GM23248 (cell line): ENCODE measurements at places on chromosomes 3 and 15.

- no peak for DNase-seq
These were observed 658.4 kb upstream of the NECTIN3 start for GRCh38 chr3:110413266-110413665.

DNA sequence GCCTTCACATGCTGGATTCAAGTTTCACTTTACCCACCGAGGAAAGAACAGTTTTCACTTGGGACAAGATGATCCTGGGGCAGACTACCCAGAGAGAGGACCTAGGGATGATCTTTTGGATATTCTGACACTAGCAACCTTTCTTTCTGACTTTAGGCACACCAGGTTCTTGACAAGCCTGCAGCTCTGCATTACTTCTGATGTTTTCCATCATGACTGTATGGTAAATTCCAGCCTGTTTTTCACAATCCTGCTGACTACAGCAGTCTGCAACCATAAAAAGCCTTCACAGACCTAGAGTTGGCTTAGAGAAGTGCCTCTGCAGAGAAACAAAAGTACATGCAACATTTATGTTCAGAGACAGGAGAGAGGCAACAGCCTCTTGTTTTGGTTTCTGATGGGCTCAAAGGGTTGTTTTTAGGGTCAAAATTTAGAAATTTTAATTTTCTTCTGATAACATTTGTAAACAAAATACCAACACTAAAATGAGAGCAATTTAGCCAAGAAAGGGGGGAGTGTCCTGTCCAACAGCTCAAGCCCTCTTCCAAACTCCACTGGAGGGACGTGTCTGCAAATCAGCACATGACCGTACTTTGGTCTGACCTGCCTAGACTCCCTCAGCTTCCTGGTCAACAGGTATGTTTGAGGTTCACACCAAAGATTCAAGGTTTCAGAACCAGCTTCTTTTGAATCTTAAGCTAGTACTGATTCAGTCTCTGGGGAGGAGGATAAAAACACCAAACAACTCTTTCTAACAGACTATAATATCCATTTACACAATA lies 799 bp downstream of the ABI3BP start:
- DNase-seq = peak; percentile 77

DNA sequence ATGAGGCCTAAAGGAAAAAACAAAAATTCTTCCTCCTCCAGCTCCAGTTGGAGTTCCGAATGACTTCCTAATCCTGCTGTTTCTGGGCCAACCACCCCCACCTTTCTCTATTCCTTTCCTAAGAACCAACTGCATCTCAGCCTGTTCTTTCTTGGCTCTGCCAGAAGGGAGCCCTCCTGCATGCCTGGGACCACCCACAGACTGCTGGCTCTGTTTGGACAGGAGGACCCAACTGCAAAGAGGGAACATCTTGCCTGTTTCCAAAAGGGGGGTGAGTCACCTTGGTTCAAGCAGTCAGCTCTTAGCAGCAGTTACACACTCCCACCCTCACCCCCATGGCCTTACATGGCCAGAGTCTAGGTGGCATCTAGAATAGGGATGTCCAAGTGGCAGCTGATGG lies 116.0 kb upstream of the PRICKLE2 start:
- peak; percentile 51 for DNase-seq

DNA sequence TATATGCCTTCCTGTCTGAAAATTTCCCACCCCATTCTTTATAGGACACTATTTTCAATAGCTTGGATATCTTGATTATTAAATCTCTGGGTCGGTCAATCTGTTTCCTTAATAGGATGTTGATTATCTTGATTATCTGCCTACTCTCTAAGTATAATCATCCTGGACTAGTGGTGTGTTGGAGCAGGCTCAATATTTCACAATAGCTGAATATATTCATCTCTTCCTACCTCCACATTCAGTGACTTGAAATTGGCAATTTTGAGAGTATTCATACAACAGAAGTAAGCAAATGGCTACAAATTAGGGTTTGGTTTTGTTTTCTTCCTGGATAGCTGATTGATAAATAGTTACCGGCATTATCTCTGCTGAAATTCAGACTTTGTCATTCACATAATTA lies 1162.6 kb downstream of the ROBO1 start:
- DNase-seq = peak; percentile 13

DNA sequence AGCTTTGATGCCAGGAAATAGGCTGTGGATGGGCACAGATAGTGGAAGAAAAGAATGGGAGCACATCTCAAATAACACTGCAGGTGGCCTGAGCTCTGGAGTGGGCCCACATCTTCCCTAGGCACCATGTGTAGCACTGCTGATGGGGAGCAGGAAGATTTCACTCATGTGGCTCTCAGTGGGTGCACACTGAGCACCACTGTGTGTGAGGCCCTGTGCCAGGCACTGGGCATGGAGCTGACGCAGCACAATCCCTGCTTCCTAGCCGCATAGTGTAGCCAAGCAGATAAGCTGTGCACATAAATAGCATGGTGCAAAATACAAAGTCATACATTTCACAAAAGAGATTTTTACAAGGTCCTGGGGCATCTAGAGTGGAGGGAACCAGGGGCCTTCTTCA lies 101.6 kb downstream of the MOBP start:
- no peak for DNase-seq

- no peak for DNase-seq
These were observed 141.0 kb upstream of the ARHGEF26 start for GRCh38 chr3:153980252-153980590.

DNA sequence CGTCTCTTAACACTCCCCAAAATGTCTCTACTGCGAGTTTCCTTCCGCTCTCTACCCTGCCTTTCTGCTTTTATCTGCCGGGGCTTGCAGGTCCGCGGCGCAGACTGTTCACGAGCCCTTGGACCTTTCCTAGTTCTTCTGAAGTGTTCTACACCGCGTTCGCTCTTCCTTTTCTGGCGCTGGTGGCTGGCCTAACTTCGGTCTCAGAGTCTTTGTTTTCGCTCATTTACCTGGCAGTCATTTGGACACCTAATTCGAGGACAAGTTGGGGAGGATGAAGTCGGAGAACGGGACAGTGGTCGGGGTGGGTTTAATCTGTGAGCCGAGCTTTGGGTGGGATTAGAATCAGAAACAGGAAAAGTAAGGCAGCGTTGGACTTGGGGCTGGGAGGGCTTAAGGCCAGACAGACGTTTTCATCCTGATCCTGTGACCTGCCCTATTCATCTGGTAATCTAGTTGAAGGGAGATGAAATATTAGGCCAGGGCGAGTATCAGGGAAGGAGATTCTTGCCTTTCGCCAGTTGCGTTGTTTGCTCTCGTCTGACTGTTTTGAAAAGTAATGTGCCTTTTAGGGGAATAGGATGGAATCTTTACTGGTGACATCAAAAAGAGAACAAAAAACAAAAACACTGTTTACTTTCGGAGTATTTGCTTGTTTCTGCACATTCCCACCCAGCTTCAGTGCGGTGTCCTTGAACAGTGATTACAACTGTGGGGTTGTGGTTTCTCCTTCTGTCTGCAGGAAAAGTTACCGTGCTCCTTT lies 1.8 kb downstream of the DIPK2A start:
- DNase-seq = peak; percentile 45

DNA sequence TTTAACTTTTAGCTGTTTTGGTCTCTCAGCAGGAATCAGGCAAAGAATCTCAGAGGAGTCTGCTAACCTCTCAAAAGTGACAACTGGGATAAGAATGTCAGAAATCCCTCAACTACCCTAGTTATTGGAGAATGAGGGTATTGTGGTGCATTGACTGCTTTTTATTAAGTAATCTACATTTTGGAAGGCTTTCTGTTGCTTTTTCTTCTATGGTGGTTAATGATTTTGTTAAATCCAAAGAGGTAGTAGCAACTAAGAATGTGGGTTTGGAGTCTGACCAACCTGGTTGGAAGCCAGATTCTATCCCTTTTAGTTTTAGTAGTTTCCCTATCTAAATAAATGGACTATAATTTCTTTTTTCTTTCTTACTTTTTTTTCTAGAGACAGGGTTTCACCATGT lies 94.7 kb upstream of the RNF7 start:
- DNase-seq = peak; percentile 47

GRCh38 chr15:56957812-56958406 lies 39.5 kb downstream of the TCF12 start:
- no peak for DNase-seq

GRCh38 chr15:74529921-74530320 lies 11.1 kb upstream of the ARID3B start:
- DNase-seq = peak; percentile 91

GRCh38 chr15:70870051-70870450 lies 16.1 kb upstream of the LARP6 start:
- DNase-seq = peak; percentile 80

DNA sequence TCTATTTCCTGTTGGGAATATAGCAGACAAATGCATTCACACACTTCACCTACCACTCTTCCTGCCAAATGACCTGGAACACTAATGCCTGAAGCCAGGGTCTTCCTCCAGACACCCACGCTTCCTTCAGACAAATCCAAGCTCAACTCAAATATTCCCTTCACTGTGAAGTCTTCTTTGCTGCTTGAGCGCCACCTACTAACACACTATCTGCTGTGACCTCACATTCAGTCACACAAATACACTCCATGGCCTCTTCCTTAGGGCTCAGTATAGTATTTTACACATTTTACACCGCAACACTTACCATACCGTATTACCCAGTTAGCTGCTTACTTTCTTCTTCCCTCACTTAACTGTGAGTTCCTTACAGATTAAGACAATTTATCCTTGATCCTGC lies 149.4 kb downstream of the SHOX2 start:
- DNase-seq = no peak

DNA sequence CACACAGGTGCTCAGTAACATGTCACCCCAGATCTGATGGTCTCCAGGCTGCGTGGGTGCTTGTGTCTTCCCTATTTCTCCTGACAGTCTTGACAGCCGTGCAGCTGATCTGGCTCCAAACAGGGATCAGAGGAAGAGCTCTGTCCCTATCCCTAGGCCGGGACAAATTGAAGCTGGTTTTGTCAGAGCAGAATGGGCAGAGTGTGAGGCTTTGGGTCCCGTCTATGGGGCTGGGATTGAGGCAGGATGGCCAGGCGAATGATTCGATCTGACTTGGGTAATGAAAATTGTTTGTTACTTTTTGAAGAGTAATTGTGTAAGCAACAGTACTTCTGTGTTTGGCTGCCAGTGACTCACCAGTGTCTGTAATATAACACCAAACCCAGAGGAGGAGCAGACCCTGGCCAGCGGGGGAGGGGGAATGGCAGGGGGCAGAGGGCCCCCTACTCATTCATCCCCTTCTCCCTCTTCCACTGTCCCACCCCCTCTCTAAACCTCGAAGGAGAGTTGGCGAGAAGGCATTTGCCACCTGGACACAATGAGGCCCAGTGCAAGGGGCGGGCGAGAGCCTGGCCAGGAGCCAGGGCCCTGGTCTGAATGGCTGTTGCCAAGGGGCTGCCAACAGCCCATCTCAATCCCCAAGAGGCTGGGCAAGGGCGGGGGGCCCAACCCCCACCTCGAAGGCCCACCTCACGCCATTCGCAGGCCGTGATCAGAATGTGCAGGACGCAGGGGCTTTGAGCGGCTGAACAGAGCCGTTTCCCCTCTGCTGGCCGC lies 4.9 kb upstream of the MAGEF1 start:
- peak; percentile 82 for DNase-seq

DNA sequence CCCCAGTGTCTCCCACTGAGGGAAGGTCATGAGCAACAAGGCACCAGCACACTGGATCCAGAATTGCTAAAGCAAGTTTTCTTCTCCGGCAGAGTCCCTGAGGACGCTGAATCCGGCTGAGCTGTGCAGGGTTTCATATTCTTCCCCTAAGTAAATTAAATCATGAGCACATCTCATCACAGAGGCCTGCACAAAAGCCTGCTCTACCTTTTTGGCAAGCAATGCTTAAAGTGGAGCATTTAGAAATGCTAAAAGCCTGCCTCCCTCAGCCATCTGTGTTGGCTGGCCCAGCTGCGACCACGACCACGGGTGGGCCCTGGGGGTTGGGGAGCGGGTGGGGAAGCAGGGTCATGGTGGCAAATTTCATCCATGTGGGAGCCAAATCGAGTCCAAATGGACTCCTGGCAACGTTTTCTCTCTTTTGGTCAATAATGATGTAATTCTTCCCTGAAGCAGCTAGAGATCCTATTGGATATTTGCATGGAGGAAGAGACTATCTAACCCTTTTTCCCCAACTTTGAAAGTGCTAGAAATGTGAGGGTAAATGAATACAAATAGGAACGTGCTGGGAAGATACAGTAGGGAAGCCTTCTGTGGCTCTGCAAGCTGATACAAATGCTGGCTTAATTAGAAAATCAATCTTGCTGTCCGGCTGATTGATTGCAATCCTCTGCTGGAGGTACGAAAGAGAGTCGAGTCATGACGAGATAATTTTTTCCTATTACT lies 532.8 kb upstream of the TBL1XR1 start:
- DNase-seq = no peak

- DNase-seq = no peak
These were observed 36.3 kb downstream of the TRIP4 start for GRCh38 chr15:64423970-64424369.

DNA sequence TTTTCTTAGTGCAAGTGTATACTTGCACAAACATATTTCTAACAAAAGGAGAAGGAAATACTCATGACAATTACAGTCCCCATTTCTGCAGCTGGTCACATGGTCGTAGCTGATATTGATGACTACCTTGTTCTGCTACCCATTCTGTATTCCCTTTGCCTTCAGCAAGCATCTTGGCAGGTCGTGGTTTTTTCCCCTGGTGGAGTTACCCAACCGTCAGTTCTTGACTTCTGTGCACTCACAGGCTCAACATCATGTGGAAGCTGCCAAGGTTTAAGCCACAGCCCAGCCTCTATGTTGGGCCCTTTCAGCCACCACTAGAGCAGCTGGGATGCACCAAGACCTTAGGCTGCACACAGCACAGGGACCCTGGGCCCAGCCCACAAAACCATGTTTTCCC lies 56.1 kb downstream of the VGLL3 start:
- DNase-seq = peak; percentile 58

DNA sequence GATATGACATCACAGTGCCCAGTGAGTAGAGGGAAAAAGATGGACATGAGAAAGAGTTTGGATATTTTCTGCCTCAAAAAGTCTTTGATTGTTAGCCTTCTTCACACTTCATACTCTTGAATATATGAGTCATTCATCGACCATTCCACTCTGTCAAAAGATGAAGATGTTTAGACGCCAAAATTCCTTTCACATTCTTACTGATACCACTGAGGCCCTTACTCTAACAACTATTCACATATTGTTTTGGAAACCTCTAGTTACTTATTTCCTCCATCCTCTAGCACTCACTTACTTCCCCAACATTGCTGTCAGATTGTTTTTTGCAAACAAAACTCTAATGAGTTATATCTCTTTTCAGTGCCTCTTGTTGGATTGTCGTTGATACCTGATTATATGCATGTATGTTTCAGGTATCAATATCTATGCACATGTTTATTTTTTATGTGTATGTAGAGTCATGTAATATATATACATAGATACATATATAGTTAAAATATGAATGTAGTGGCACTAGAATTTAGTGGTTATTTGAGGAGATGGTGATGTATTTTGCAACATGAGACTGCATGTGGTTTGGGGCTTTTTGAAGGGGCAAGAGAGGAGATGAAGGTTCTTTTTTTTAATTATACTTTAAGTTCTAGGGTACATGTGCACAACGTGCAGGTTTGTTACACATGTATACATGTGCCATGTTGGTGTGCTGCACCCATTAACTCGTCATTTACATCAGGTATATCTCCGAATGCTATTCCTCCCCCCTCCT lies 40.0 kb upstream of the OR5H6 start:
- DNase-seq = no peak

- peak; percentile 95 for DNase-seq
These were observed 54.6 kb upstream of the MYZAP start for GRCh38 chr15:57537072-57537471.
